ENCODE measurements at places on chromosomes 2 and 18.

GRCh38 chr2:231877533-231878456 is 48.4 kb downstream of the NPPC start:
- DNase-seq: no peak

DNA sequence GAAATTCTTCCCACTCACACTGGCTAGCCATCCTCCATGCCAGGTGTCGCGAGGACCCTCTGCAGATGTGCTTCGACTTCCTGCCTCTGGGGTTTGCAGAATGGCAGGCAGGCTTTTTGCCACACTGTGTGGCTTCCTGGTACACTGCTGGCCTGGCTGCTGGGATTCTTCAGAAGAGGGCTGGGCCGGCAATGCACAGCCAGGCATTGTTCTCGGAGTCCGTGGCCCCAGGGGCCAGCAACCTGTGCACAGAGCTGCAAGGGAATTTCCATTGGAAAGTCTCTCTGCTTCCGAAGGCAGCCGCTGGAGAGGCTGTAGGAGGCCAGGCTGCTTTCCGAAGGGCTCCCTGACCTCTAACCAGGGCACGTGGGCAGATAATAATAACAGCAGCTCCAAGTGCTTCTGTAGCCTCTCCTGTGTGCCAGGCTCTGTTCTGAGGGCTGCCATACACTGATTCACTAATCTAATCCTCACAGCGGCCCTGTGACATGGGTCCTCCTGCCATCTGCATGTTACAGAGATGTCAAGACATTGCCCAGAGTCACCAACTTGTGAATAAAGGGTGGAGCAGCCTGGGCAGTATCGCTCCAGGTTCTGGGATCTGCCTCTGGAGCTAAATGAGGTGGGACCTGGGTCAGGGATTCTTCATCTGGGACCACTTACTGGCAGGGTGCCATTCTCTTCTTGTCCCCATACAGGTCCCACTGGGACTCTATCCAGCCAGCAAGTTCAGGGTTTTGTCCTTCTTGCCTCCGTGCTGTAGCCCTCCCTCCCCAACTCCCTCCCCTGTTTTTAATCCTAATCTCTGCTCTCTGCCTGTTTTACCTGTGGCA is 5.0 kb downstream of the LDLRAD4 start:
- no peak for DNase-seq

DNA sequence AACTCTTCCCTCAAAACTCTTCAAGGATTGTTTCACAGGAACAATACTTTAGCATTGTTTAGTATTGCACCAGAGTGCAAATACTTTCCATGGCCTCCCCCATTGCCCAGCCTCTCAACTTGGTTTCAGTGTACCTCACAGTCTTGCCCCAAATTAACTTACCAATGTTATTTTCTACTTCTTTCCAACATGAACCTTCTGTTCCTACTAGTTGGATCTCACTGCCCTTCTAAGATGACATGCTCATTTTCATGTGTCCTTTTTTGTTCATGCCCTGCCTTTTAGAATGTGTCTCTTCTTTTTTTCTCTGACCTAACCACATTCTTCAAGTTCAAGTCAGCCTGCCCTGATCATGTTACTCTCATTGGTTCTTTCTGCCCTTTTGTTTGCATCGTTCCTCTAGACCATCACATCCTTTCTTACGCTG is 4.1 kb downstream of the SPATS2L start:
- no peak for DNase-seq

DNA sequence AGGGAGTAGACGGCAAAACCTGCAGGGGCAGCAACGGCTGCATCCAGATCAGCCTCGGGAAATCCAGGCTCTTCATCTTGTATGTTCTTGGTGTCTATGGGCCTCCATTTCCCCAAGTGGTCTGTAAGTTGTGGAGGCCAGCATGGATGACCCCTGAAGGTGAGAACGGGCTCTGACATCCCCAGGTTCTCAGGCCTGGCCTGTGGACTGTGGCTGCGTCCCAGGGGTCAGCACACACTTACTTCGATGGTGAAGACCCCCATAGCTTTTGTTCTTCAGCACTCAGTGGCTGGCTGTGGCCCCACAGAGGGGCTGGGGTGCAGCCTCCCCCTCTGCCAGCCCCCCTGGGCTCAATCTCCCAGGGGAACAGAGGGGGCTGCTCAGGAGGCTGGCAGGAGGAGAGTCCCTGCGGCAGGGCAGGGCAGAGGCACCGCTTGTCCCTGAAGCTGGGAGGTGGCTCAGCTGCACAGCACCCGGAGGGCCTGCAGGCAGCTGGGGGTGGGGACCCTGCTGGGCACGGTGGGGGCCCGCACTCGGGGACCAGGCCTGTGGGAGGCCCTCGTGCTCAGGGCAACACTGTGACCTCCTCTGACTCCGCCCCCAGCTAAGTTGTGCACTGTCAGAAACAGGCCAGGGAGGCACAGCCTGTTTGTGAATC is 3.8 kb downstream of the SLC66A3 start:
- DNase-seq: no peak

DNA sequence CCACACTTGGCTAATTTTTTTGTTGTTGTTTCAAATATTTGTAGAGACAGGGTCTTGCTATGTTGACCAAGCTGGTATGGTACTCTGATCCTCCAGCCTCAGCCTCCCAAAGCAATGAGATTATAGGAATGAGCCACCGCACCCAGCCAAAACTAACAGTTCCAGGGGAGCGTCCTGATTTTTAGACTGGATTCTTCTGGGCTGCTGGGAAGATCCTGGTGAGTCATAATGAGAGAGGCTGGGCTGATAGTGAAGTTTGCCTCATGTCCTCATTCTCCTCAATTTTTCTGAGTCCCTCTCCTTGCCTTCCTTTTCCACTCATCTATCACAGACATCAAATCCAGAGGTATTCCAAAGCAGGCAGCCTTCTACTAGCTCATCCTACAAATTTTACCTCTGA is 81.3 kb downstream of the VSNL1 start:
- no peak for DNase-seq

DNA sequence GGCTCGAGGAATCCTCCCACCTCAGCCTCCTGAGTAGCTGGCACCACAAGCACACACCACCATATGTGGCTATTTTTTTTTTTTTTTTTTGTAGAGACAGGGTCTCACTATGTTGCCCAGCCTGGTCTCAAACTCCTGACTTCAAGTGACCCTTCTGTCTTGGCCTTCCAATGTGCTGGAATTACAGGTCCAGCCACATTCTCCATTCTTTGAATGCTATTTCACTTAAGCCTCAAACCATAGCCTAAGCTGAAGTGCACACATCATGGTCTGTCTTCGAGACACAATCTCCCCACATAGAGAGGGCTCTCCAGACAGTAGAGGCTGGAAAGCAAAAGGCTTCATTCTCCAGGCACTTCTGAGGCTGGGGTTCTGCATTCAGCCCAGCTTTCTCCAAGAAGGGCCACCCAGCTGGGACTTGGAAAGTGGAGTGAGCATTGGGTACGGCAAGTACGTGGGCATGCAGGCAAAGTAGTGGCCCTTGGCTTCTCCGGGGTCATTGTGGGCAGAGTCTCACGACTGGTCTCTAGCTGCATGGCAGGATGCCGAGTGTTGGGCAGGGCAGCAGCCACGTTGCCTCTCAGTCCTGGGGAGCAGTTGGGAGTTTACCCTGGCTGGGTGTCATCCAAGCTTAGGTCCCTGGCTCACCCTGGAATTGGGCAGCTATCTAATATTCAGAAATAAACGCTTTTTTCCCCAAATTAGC is 78.2 kb upstream of the SMAD7 start:
- no peak for DNase-seq

GRCh38 chr2:28322456-28322855 is 70.2 kb upstream of the FOSL2 start:
- no peak for DNase-seq

DNA sequence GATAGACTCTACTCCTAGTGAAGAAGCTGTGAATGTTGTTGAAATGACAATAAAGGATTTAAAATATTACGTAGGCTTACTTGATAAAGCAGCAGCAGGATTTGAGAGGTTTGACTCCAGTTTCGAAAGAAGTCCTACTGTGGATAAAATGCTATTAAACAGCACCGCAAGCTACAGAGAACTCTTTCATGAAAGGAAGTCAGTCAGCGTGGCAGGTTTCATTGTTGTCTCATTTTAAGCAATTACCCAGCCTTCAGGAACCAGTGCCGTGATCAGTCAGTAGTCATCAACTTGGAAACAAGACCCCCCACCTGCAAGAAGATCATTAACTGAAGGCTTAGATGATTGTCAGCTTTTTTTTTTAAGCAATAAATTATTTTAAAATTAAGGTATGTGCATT is 14.0 kb downstream of the USP14 start:
- DNase-seq: no peak

DNA sequence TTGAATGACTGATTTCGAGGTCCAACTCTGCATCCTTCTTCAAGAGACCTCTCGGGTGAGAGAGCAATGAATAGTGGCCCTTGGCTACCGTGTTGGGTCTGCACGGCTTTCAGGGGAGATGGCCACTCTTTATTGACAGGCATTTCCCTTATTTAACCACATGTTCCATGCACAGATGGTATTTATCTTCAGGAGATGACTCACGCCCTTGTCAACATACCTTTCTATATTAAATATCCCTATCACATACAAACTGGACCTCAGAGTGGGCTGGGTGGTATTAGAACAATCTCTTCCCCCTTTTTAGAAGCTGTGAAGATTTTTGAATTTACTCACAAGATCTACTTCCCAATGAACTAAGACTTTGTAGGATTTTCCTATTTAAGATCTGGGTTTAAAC is 109.6 kb upstream of the CDC42EP3 start:
- DNase-seq: no peak

- no peak for DNase-seq
Observed at GRCh38 chr2:206240327-206240726, 34.1 kb upstream of the ZDBF2 start.

All from activated T-helper 1 cell treated with anti-CD3 and anti-CD28 coated beads, Interleukin-2, amount 50 U/mL, for 16 hours (primary cell).